ENCODE measurements at places on chromosomes 11 and 22.

GRCh38 chr22:44102856-44103255 is 77.9 kb upstream of the PARVG start:
- no peak for DNase-seq

- no peak for DNase-seq
Observed at GRCh38 chr11:65646288-65646957, 8.5 kb downstream of the SIPA1 start.

GRCh38 chr11:61482513-61482912 is 26.0 kb upstream of the LRRC10B start:
- no peak for DNase-seq

DNA sequence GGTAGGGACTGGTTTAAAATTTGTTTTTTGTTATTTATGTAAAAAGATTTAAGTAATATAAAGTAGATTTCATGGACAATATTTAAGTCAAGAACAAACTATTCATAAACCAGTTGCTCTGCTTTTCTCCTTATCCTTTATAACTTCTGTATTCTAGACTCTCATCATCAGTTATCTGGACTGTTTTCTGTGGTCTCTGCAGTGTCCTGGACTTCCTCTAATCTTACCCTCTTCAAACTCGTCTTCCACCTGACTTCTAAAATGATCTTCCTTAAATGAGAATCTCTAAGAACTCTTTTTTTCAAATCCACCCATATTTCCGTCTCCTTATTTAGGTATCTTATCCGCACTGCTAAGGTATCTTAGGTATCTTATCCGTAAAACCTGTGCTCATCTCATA is 8.1 kb downstream of the RRM1 start:
- DNase-seq, result no peak

- DNase-seq, result no peak
Observed at GRCh38 chr22:38034278-38034882, 22.8 kb upstream of the PICK1 start.

DNA sequence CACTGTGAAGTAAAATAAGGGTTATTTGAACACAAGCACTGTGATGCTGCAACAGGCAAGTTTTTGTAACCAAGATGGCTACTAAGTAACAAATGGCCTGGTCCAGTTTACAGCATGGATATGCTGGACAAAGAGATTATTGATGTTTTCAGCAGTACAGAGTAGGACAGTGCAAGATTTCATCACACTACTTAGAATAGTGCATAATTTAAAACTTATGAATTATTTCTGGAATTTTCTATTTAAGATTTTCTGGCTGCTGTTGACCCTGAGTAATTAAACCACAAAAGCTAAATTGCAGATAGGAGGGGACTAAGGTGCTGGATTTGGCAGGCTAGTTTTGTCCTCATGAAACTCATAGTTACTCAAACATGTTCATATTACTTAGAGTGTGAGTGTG is 33.1 kb downstream of the CEP295 start:
- no peak for DNase-seq

- DNase-seq, result no peak
Observed at GRCh38 chr11:70661761-70662501, 263.6 kb downstream of the CTTN start.

DNA sequence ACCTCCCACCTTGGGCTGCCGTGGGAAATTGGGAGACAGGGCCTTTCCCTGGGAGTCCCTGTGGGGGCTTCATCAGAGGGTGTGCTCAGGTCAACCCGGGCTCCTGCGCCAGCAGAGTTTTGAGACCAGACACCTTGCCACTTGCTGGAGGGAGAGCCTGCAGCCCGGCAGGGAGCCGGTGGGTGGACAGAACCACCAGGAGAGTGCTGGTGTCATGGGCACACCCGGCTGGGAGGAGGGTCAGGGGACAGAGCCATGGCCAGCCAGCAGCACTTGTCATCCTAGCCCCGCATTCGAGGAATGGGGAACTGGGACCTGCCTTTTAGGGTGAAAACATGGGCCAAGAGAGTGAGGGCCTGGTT is 209.3 kb downstream of the TBC1D22A start:
- DNase-seq, result no peak

- DNase-seq, result no peak
Observed at GRCh38 chr11:64185175-64185692, 737 bp upstream of the STIP1 start.

GRCh38 chr11:57260937-57261783 is 24.1 kb upstream of the APLNR start:
- DNase-seq, result no peak

DNA sequence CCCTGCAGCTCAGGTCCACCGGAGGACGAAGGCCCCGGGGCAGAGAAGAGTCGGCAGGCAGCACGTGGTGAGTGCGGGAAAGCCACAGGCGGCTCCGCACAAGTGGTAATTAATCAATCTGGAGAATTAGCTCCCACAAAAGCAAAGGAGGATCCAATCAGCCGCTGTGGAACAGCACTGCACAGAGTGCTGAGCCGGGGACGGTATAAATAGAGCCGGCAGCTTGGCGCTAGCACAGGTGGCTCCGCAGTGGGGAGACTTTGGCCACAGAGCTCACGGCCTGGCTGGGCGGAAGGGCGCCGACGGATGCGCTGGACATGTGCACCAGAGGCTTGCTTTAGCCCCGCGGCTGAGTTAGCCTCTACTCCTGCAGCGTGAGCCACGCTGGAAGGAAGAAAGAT is 48.9 kb downstream of the IGSF9B start:
- DNase-seq, result no peak

- DNase-seq, result no peak
Observed at GRCh38 chr11:110198031-110198729, 98.2 kb downstream of the RDX start.

DNA sequence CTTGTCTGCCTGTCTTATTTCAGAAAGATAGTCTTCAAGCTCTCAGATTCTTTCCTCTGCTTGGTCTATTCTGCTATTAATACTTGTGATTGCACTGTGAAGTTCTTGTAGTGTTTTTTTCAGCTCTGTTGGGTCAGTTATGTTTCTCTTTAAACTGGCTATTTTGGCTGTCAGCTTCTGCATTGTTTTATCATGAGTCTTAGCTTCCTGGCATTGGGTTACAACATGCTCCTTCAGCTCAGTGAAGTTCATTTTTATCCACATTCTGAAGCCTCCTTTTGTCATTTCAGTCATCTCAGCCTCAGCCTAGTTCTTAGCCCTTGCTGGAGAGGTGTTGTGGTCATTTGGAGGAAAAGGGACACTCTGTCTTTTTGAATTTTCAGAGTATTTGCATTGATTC is 15.5 kb upstream of the DEPDC7 start:
- DNase-seq, result no peak

DNA sequence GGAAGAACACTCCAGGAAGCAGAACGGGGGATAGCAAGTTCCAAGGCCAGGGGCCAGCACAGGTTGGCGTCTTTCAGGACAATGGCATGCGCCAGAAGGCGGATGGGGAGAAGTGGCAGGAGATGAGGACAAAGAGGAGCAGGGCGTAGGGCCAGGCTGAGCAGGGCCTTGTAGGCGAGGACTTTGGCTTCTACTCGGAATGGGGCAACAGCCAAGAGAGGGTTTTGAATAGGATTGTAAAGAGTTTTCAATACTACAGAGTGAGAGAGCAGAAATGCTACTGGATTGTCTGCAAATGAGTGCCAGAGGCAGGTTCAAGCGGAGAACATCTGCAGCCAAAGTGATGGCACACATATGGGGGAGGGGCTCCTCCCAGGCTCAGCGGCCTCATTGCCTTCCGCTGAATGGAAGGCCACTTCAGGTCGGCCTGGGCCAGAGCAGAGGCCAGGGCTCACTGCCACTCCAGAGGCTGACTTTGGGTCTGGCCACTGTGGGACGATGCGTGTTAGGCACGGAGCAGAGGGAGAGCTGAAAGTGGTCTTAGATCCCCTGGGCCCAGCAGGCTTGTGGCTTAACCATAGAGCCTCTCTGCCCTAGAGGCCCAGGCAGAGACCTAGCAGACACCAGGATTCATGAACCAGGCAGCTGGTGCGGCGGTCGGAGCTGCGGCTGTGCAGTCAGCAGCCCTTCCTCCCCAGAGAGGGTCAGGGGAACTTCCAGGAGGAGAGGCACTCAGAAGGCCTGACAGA is 118.2 kb downstream of the DSCAML1 start:
- no peak for DNase-seq

DNA sequence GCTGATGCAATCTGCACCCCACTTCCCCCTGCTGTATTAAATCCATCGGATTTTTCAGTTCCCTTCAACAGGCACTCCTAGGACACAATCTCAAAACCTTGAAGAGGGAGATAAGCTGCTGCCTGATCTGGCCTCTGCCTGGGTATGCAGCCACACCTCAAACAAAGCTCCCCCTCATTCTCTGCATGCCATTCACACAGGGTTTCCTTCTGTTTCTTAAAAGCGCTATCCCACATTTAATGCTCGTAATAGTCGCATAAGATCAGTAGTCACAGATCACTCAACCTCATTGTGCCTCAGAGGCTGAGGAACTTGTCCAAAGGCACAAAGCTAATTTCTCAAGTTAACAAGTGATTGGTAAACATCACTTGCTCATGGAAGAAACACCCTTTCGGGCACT is 34.0 kb downstream of the UQCR10 start:
- DNase-seq, result no peak

DNA sequence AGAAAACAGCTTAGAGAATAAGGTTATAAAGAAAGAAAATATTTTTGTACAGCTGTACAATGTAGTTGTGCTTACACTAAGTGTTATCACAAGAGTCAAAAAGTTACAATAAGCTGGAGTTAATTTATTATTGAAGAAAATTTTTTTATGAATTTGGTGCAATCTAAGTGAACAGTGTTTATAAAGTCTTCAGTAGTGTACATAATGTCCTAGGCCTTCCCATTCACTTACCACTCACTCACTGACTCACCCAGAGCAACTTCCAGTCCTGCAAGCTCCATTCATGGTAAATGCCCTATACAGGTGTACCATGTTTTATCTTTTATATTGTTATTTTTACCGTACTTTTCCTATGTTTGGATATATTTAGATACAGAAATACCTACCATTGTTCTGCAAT is 34.7 kb downstream of the GDPD4 start:
- no peak for DNase-seq

DNA sequence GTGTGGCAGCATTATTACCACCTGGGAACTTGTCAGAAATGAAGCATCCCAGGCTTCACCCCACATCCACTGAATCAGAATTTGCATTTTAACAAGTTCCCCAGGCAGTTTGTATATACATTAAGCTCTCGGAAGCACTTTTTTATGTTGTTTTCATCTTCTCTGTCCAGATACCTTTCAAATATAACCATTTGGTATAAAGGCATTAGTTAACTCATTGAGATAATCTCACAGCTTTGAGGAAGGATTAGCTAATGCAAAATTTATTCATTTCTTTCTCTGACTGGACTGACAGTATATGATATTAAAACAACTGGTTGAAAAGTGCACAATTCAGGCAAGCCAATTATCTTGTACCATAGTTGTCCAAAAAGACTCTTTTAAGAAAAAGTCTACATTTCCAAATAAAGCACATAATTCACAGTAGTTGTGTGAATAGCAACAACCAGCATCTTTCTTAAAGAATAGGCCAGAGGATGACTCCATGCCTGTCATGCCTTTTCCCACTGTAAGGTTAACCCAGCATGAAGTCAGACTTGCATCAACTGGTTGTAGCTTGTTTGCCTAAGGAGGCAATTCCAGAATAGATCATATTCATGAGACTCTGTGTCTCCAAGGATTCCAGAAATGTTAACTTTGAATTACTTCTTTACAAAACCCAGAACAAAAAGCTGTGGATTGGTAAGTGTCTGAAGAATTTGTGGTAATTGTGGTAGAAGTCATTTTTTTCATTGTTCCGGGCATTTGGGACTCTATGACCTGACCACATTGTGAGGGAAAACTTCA is 254.3 kb upstream of the SESN3 start:
- DNase-seq, result no peak

DNA sequence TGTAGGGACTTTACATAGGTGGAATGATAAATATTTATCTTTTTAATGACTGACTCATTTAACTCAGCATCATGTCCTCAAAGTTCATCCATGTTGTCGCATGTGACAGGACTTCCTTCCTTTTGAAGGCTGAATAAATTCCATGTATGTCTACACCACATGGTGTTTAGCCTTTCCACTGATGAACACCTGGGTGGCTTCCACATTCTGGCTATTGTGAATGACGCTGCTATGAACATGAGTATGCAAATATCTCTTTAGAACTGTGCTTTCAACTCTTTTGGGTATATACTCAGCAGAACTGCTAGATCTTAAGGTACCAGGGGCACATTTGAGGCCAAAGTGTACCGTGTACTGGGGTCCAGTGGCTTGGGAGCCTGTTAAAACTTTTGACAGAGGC is 24.1 kb downstream of the LARGE1 start:
- DNase-seq, result no peak

GRCh38 chr11:111976767-111977145 is 39.6 kb downstream of the DIXDC1 start:
- no peak for DNase-seq

DNA sequence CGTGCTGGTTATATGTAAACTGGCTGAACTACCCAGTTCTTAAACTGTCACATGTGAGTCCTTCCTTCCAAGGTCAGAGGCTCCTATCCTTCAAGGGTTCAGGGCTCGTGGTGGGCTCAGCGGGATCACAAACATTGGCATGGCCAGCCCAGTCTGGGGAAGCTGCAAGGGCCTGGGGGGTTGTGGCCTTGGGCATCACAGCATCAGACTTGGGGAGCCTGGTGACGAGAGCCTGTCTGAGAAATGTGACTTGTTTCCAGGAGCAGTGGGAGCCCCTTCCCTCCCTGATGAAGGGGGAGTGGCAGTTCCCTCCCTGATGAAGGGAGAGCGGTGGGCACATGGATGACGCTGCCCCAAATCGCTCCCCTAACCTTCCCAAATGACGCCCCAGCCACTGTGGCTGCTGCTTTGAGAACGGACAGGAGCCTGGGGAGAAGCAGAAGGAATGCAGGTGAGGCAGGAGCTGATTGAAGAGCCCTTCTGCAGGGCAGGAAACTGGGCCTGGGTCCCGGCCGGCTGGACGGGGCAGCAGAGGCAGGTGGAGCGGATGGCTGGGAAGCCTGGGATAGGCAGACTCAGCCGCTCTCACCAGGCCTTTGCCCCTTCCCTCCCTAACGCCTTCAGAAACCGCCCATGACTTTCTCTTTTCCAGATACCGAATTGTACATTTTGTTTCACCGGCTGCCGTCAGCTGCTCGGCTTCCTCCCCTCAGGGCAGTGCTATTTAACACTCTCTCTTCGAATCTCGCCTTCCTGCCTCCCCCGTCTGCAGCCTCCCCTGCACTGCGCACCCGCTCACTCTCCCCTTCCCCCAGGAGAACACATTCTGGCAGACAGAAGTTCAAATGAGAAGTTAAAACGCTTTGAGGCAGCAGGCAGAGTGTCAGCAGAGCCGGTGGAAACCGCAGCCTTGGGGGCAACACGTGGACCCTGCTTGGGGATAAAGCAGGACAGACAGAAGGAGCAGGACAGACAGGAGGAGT is 1486.7 kb downstream of the BRD1 start:
- DNase-seq, result no peak

- no peak for DNase-seq
Observed at GRCh38 chr11:33435216-33435615, 178.0 kb downstream of the HIPK3 start.

DNA sequence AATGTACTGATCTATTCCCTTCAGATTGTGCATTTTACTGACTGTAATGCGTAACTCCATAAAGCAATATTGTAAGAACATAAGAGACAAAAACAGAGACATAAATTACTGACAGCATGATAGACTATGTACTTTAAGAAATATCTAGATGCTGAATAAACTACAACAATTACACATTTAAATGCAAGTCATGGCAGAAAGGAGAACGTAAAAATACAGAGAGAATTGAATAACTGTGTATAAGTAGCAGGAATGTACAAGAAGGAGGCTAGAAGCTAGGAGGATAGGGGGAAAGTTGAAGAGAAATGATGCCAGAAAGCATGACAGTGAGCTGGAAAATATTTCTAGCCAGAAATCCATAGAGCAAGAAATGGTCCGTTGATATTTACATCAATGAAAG is 74.0 kb upstream of the FAM181B start:
- no peak for DNase-seq
